ENCODE measurements at places on chromosomes 12 and 14.

DNA sequence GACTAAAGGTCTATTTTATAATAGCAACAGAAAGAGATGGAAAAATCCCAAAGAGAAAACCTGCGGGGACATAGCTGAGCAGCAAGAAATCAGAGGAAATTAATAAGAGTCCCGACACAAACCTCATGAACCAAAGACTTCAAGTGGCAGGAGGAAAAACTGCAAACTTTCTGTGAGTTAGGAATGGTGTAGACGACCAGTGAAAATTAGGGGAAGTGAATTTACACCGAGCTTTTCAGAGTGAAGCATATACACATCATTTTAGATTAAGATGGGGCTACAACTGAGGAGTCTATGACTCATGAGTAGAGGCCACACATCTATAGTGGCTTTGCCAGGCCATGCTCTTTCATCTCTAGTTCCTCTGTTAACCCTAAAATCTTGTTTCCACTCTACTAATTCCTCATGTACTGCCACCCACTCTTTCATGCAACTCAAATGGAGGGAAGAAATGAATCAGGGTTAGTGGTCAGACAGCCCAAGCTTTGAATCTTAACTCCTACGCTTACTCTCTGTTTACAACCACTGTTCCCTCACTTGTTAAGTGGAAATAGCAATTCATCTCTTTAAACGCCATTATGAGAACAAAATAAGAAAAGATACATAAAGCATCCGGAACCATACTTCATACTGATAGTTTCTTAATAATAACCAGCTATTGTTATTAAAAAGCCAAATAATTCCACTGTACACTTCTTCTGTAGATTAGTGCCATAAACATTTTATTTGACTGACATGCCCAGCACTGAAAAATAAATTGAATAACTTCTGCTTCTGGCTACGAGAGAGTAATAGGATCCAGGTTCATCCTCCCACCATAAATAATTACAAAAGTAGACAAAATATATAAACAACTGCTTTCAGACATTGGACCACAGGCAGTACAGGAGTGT lies 219.3 kb downstream of the RMST start:
- DNase-seq: no peak

DNA sequence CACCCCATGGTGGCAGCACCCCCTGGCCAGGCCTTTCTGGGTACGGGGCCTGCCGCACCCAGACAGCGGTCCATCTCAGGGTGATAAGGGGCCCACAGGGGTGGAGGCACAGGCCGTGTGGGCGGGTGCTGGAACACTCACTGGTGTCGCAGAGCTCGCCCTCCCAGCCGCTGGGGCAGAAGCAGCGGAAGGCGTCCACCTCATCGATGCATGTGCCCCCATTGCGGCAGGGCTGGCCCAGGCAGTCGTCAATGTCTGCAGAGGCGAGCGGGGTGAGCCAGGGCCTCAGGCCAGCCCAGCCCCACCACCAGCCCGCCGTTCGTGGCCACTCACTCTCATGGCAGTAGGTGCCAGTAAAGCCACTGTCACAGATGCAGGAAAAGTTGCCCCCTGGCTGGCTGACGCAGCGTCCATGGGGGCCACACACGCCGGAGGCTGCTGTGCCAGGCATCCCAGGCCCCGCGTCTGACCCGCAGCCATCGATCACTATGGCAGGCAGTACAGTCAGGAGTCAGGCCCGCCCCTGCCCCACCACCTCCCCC lies 19.9 kb downstream of the JAG2 start:
- no peak for DNase-seq

GRCh38 chr14:64737391-64738280 lies 33.4 kb downstream of the PLEKHG3 start:
- no peak for DNase-seq

DNA sequence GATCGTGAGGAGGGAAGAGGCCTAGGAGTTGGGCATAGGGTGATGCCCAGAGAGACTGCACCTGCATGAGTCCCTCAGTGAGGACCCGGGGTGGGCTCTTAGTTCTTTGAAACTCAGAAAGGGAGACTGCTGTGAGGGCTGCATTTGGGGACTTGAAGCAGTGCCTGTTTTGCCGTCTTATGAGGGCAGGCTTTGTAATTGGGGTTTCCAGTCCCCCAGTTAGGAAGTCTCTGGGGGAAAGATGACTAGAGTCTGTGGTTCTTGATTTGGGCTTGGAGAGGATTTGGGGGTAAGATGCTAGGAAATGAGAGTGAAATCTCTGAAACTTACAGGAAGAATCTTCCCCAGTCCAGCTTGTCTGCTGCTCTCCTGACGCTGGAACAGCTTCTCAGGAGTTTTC lies 99.6 kb downstream of the ARF6 start:
- DNase-seq: no peak

DNA sequence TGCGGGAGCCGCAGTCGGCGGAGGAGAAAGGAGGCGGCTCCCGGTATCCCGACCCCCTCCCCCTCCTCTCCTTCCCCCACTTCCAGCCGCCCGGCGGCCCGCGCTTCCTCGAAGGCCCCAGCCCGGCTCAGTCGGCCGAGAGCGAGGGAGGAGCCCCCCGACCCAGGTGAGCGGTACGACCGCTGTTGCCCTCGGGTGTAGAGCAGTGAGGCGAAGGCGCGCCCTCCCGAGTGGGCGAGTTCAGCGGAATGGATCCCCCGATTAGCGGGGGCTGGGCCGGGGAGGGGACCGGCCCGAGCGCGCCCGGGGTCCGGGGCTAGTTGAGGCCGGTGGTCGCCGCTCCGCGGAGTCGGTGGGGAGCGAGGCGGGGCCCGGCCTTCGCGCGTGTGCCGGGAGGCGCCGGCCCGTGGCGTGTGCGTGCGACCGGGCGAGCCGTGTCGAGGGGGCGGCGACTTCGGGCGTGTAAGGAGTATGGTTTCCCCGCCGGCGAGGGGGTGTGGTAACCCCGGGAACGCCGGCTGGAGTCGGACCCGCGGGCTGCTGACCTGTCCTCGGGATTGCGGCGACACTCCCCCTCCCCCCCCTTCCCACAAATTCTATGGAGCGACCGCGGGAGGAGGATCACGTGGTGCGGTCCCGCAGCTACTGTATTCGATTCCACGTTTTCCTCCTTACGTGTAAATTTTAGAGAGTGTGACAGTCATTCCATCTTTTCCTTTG lies 501 bp downstream of the RIMKLB start:
- peak; percentile 51 for DNase-seq

- no peak for DNase-seq
Observed at GRCh38 chr12:54141431-54142113, 47.2 kb downstream of the SMUG1 start.

- no peak for DNase-seq
Observed at GRCh38 chr12:77947330-77947729, 116.6 kb downstream of the NAV3 start.

GRCh38 chr12:130102266-130102665 lies 60.0 kb upstream of the FZD10 start:
- no peak for DNase-seq

DNA sequence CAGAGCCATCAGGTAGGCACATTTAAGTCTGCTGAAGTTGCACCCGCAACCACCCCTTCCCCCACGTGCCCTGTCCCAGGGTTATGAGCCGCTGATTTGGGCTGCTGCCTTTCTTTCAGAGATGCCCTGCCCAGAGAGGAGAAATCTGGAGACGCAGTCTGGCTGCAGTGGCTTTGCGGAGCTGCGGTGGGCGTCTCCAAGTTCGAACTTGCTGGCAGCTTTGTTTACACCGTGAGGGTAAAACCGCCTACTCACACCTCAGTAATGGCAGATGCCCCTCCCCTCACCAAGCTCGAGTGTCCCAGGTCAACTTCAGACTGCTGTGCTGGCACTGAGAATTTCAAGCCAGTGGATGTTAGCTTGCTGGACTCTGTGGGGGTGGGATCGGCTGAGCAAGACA lies 14.7 kb downstream of the PTCSC3 start:
- no peak for DNase-seq

GRCh38 chr14:99413172-99413571 lies 67.5 kb downstream of the SETD3 start:
- no peak for DNase-seq

GRCh38 chr12:109153821-109154441 lies 37.5 kb downstream of the ACACB start:
- peak; percentile 52 for DNase-seq

GRCh38 chr12:19236656-19237055 lies 107.1 kb downstream of the PLEKHA5 start:
- no peak for DNase-seq

DNA sequence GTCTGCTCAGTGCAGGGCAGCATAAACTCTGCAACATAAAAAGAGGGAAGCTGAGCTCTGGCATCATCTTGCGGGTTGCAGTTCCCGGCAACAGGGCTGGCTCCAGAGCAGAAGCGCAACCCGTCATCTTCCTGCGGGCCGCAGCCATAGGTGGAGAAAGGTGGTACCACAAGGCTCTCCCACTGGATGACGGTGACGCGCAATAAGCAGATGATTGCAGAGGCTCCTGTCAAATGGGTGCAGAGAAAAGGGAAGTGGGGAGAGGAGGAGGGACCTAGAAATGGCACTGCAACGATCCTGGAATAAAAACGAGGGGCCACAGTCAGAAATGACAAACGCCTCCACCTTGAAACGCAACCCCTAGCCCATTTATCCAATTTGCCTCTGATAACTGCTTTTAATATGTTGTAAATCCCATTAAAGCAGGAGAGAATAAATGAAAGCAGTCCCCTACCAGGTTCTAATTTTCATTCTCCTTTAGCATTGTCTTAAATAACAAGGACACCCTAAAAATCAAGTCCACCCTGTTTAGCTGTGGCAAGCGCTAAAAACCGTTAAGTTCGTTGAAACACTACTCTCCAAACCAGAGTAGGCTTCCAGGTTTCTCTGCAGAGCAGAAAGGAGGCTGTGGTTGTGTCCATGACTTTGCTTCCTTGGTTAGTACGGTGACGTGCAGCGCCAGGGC lies 30.9 kb upstream of the TUBA1C start:
- peak; percentile 20 for DNase-seq

DNA sequence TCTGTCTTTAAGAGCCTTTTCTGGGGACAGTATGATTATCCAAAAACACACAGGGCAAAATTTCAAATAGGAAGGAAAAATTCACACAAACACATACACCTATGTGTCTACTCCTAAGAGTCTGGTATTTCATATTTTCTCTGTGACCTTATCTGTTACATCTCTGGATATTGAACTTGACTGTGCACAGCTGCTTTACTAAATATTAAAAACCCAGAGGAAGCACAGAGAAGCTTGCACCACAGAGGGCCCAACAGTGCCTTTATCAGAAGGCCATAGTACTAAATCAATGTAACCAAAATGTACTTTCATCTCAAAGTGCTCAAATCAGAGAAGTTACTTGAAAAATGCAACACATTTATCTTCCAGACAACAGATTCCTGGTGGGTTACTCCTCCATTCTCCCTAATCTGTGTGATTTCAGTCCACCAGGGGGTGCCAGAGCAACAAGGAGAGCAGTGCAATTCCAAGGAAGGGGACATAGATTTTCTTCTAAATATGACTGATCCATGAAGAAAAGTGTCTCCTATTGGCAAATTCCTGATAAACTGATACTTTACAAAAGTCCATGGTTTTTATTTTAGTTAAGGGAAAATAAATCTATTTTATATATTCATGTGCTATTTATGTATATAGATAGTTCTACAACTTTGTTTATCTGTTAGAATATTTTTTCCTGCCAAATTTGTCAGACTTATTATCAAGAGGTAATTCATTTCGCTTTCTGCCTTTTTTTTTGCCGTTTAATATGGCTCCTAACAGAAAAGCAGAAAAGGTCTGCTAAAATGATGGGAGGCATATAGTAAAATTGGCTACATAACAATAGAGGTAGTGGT lies 617.6 kb downstream of the LRFN5 start:
- DNase-seq: peak; percentile 71

GRCh38 chr14:81268016-81268416 lies 47.3 kb upstream of the GTF2A1 start:
- DNase-seq: no peak

DNA sequence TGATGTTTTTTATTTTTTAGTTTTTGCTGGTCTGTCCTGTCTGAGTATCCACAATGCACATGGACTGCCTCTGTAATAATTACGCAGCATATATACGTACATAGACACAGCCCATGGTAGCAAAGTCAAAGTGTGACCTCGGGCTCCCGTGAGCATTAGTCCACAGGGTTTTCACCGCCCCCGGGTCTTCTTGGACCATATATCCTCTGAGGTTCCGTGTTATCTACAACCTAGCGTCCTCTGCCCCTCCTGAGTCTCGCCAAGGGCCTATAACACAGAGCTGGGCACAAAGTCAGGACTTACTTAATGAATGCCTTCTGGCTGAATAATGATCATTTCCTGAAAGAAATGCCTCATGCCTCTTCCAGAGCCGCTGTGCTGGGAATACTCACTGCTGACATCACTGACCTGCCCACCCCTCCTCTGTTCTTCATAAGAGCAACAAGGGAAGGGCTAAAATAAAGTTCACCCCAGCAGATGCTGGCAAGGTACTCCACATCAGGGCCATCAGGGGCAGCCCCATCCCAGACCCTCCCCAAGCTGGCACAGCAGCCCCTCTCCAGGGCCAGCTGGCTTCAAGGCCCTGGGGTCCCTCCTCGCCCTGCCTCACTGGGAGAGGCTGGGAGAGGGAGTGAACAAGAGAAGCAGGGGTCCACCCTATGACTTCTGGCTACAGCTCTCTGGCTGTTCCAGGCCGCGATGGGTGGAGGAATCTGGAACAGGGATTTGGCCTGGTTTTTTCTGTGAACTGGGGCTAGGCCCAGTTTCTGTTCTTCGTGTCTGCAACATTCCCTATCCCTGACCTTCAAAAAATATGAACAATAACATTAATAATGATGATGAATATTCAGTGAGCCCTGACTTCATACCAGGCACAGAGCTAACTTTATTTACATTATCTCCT lies 7.9 kb downstream of the HDAC7 start:
- no peak for DNase-seq

DNA sequence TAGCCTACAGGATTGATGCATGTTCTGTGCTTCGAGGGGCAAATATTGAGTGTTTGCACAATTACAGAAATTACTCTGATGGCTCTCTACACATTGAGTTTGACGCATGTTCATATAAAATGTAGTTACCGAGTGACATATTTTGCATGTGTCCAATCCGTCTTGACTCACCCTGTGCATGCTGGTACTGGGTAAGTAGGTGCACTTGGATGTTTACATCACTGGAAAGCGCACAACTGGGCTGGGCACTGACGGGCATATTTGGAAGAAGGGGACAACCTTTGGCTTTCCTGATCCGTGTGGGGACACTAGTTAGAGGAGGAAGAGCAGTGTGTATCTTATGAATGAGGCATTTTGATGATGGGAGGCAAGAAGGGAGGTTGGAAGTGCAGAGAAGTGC lies 4.9 kb upstream of the KRT6A start:
- DNase-seq: no peak

- DNase-seq: no peak
Observed at GRCh38 chr12:19263672-19264071, 134.1 kb downstream of the PLEKHA5 start.

DNA sequence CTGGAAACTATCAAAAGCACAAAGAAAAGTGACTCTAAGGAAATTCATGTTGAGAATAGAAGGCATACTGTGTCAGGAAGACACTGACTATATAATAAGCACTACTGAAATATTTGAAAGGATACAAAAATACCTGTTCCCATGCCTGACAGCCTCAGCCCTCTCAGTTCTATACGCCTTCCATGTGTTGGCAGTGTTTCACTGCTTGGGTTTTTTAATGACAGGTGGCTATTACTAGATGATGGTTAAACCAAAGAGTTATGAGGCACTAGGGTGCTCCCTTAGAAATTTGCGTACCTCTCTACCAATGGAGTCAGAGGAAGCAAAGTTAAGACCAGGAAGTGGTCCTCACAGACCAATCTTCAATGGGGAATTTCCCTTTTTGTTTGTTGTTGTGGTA lies 25.6 kb upstream of the SLC5A8 start:
- no peak for DNase-seq

- DNase-seq: no peak
Observed at GRCh38 chr14:69945912-69946311, 66.7 kb downstream of the SMOC1 start.

- no peak for DNase-seq
Observed at GRCh38 chr12:132055535-132056096, 88.5 kb downstream of the DDX51 start.
